ENCODE measurements at places on chromosomes 3 and 15. TPM values are rescaled to one million over a fixed set of nuclear protein-coding genes. Genes with fewer than 3 reads are reported as not detected.

The CCDC54 gene
- not detected for total RNA-seq

The GOLGA6C gene
- not detected for total RNA-seq

The STRC gene
- 2.1 TPM for total RNA-seq

The CFAP161 gene
- total RNA-seq, result not detected

The ST3GAL6 gene
- total RNA-seq, result 0.44 TPM

The GCHFR gene
- 14.8 TPM for total RNA-seq

The MYO5C gene
- 0.93 TPM for total RNA-seq

The NOX5 gene
- not detected for total RNA-seq

The BDH1 gene
- 17.7 TPM for total RNA-seq

GRCh38 chr3:114022145-114022802, 34.1 kb downstream of the CCDC191 start:
- H3K27ac ChIP-seq, result no peak overlapping the region
- no peaks in the 10 kb centered on the region for H3K36me3 ChIP-seq
- DNase-seq, result no peak

- H3K36me3 ChIP-seq, result no peaks in the 10 kb centered on the region
- H3K4me3 ChIP-seq, result no peak overlapping the region
- no peak overlapping the region for H3K27ac ChIP-seq
- H3K4me1 ChIP-seq, result no peaks in the 10 kb centered on the region
Observed at GRCh38 chr3:58704745-58705144, 38.2 kb upstream of the FAM3D start.

- no peak overlapping the region for H3K4me3 ChIP-seq
- DNase-seq, result no peak
- no peaks in the 10 kb centered on the region for H3K27me3 ChIP-seq
- H3K4me1 ChIP-seq, result no peaks in the 10 kb centered on the region
- H3K36me3 ChIP-seq, result no peaks in the 10 kb centered on the region
Observed at GRCh38 chr3:184040010-184040409, 8.5 kb downstream of the HTR3D start.

GRCh38 chr15:90903733-90904536, 833 bp downstream of the MAN2A2 start:
- H3K4me1 ChIP-seq, result peaks cover 19% of the 10 kb centered on the region
- H3K4me3 ChIP-seq, result peak overlapping the region; percentile 81
- H3K27me3 ChIP-seq, result no peaks in the 10 kb centered on the region
- peaks cover 38% of the 10 kb centered on the region for H3K36me3 ChIP-seq

GRCh38 chr3:42270561-42270960, 4.6 kb upstream of the CCK start:
- no peak overlapping the region for H3K4me3 ChIP-seq
- no peaks in the 10 kb centered on the region for H3K36me3 ChIP-seq
- H3K27ac ChIP-seq, result no peak overlapping the region
- peaks cover 28% of the 10 kb centered on the region for H3K27me3 ChIP-seq
- no peak for DNase-seq
- no peaks in the 10 kb centered on the region for H3K4me1 ChIP-seq

DNA sequence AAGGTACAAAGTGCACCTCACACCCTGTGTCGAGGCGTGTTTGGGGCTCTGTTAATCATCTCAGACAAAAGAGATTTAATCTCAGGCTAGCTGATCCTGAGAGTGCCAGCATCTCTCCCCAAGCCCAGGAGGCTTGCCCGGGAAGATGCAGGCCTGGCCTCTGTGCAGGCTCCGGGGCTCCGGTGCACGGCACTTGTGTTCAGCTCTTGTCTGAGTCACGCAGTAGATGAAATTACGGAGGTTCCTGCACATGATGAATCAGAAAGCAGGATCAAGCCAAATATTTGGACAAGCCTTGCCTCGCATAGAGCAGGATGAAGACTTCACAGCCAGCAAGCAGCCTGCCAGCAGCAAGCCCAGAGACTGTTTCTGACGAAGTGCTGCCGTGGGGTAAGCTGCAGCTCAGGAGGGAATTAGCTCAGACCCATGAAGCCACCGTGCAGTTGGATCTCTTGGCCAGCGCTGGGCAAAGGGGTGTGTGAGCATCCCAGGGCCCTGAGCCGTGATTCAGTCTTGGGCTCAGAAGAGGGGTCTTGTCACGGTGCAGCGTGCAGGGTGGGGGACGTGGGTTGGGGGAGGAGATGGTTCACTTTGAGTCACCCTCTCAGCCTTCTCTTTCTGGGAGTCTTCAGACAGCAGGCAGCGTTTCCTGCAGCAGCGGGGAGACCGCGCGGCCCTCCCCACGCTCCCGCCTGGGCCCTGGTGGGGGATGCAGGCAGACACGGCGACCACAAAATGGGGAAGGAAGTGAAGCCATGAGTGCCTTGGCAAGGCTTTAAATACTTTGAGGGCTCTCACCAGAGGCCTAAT, 89.2 kb upstream of the MEF2A start:
- no peaks in the 10 kb centered on the region for H3K36me3 ChIP-seq
- H3K4me1 ChIP-seq, result peaks cover 20% of the 10 kb centered on the region
- DNase-seq, result no peak
- H3K4me3 ChIP-seq, result no peak overlapping the region

- H3K27me3 ChIP-seq, result no peaks in the 10 kb centered on the region
- peaks cover 95% of the 10 kb centered on the region for H3K36me3 ChIP-seq
- no peak overlapping the region for H3K4me3 ChIP-seq
Observed at GRCh38 chr3:14477311-14477935, 62.7 kb downstream of the GRIP2 start.

GRCh38 chr3:101932326-101933068, 83.2 kb downstream of the NFKBIZ start:
- no peak overlapping the region for H3K4me3 ChIP-seq
- H3K36me3 ChIP-seq, result no peaks in the 10 kb centered on the region
- H3K27ac ChIP-seq, result no peak overlapping the region

GRCh38 chr3:32484436-32484835, 18.2 kb downstream of the CMTM6 start:
- no peak overlapping the region for H3K27ac ChIP-seq
- no peaks in the 10 kb centered on the region for H3K27me3 ChIP-seq
- H3K4me3 ChIP-seq, result no peak overlapping the region

GRCh38 chr15:39741258-39741657, 41.4 kb downstream of the FSIP1 start:
- H3K27me3 ChIP-seq, result peaks cover 12% of the 10 kb centered on the region
- H3K27ac ChIP-seq, result no peak overlapping the region
- no peak for DNase-seq
- no peaks in the 10 kb centered on the region for H3K4me1 ChIP-seq

DNA sequence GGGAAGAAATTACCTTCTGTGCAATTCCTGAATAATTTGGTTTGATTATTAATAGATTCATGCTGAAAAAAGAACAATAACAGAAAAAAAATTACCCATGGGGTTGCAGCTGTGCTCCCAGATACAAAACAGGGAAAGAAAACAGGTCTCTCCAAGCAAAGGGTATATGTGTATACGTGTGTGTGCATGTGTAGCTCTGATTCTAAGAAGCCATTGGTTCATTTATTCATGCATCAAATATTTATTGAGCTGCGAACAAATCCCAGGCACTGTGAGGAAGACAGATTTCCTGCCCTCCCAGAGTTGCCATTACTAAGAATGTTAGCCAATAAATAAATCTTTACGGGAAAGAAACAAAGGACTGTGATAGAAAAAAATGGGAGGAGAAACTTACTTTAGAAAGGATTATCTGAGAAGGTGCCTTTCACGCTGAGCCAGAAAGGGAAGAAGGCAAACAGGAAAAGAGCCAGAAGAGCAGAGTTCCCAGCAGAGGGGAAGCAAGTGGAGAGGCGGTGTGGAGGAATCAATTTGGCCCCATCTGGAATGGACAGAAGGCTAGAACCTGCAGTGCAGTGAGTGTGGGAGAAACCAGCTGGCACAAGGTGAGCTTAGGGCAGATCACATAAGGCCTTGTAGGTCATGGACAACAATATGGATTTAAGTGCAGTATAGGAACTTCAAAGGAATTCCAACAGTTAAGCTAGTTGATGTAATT, 20.7 kb downstream of the CHL1 start:
- no peaks in the 10 kb centered on the region for H3K36me3 ChIP-seq
- H3K27ac ChIP-seq, result no peak overlapping the region
- H3K4me3 ChIP-seq, result no peak overlapping the region
- H3K27me3 ChIP-seq, result no peaks in the 10 kb centered on the region
- DNase-seq, result no peak
- no peaks in the 10 kb centered on the region for H3K4me1 ChIP-seq

GRCh38 chr3:182618085-182618732, 175.1 kb upstream of the ATP11B start:
- no peak overlapping the region for H3K4me3 ChIP-seq
- H3K4me1 ChIP-seq, result no peaks in the 10 kb centered on the region
- DNase-seq, result no peak
- no peak overlapping the region for H3K27ac ChIP-seq
- H3K27me3 ChIP-seq, result no peaks in the 10 kb centered on the region
- H3K36me3 ChIP-seq, result no peaks in the 10 kb centered on the region

- H3K27ac ChIP-seq, result no peak overlapping the region
- no peaks in the 10 kb centered on the region for H3K4me1 ChIP-seq
- no peak overlapping the region for H3K4me3 ChIP-seq
- H3K27me3 ChIP-seq, result no peaks in the 10 kb centered on the region
- no peaks in the 10 kb centered on the region for H3K36me3 ChIP-seq
Observed at GRCh38 chr3:53833700-53834099, 12.5 kb downstream of the CHDH start.

DNA sequence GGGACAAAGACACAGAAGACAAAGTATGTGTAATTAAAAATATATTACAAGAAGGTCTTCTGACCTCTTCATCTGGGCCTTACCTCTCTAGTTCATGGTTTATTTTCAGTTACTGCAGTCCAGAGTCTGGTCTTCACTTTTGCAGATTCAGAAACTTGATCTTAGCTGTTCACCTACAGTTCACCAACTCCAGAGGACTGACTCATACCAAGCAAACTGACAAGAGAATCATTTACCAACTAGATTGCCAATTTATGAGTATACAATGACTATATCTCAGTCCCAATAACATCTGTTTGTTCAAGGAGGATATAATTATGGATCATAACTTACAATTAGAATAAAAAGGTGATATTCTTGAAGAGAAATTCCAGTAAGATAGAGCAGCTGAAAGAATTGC, 9.0 kb downstream of the P2RY1 start:
- no peak for DNase-seq
- H3K36me3 ChIP-seq, result no peaks in the 10 kb centered on the region
- H3K27ac ChIP-seq, result no peak overlapping the region
- no peak overlapping the region for H3K4me3 ChIP-seq
- H3K4me1 ChIP-seq, result no peaks in the 10 kb centered on the region
- no peaks in the 10 kb centered on the region for H3K27me3 ChIP-seq

GRCh38 chr15:29676961-29677402, 145.3 kb downstream of the TJP1 start:
- no peak overlapping the region for H3K27ac ChIP-seq
- H3K27me3 ChIP-seq, result peaks cover 18% of the 10 kb centered on the region
- DNase-seq, result no peak
- no peaks in the 10 kb centered on the region for H3K36me3 ChIP-seq
- no peaks in the 10 kb centered on the region for H3K4me1 ChIP-seq

DNA sequence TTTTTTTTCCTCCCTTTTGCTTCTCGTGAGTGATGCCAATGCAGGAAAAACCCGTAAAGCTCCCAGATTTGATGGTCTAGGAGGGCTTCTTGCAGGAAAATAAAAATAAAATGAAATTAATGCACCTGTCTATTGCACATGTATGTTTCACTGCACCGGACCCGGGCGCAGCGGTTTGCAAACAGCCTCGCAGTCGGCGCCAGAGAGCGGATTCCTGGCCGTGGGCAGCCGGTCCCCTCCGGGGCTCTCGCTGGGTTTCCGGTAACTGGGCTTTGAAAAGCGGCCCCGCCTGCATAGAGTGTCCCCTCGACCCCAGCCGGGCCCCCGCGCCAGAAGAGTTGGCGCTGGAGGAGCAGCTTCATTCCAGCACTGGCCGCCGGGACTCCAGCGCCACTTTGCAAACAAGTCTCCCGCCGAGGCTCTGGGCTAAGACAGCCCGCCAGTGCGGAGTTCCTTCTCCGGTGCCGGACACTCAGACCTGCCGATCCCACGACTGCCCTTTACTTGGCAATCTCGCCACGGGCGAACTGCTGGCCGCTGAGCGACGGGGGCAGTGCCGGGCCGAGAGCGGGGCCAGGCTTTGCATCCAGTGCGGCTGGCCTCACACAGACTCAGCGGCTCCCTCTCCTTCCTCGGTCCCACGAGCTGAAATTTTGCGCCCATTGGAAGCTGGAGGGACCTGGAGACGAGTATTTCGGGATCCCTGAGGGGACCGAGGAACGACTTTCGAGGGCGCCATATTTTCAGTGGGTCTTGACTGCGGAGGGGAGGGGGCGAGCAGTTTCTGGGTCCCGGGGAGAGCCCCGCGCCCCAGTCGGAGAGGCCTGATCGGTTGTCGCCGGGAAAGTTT, 225.9 kb upstream of the C2CD4B start:
- H3K27me3 ChIP-seq, result peaks cover 29% of the 10 kb centered on the region
- H3K4me1 ChIP-seq, result peaks cover 21% of the 10 kb centered on the region
- H3K36me3 ChIP-seq, result no peaks in the 10 kb centered on the region
- peak overlapping the region; percentile 93 for H3K4me3 ChIP-seq
- no peak overlapping the region for H3K27ac ChIP-seq

DNA sequence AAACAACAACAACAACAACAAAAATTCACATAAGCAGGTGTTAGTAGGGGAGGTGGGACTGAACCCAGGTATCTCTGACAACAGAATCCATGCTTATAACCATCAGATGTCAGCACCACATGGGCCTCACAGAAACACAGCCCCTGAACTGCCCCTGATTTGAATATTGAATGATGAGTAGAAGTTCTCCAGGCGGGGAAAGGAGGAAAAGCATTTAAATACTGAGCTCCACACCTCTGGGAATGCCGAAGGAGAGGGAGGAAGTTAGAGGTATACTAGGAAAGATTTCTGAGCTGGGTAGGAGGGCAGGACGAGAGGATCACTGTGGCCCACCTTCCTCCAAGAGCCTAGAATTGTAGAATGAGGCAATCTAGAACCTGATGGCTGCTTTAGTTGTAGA, 31.9 kb upstream of the EIF4A2 start:
- DNase-seq, result no peak
- no peaks in the 10 kb centered on the region for H3K27me3 ChIP-seq
- H3K4me3 ChIP-seq, result no peak overlapping the region
- H3K4me1 ChIP-seq, result no peaks in the 10 kb centered on the region
- H3K27ac ChIP-seq, result no peak overlapping the region

DNA sequence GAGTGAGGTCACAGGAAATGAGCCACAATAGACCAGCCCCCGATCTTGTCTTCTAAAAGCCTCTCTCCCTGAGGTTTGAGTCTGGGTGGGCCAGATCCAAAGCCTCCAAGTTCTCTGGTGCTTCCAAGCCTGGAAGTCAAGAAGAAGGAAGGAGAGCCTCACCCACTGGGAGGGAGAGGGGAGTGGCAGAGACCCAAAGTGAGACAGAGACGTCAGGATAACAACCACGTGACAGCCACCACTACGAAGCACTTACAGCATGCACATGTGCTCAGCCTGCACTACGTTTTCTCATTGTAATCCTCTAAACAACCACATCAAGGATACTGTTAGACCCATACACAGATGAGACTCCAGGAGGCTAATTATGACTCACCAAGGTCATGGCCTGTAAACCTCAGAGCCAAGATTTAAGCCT, 197.3 kb upstream of the LINGO1 start:
- no peak overlapping the region for H3K4me3 ChIP-seq
- no peaks in the 10 kb centered on the region for H3K36me3 ChIP-seq
- no peaks in the 10 kb centered on the region for H3K27me3 ChIP-seq
- H3K27ac ChIP-seq, result no peak overlapping the region
- DNase-seq, result no peak

- H3K4me3 ChIP-seq, result no peak overlapping the region
- DNase-seq, result no peak
- H3K27ac ChIP-seq, result no peak overlapping the region
- no peaks in the 10 kb centered on the region for H3K4me1 ChIP-seq
Observed at GRCh38 chr3:9229879-9230278, 19.6 kb downstream of the SRGAP3 start.
